Stimulated activated CD4-positive, alpha-beta T cell treated with anti-CD3 and anti-CD28 coated beads, Interleukin-1b, Interleukin-23, amount 100 ng/mL, for 48 hours (primary cell): ENCODE measurements at places on chromosomes 16 and 17.

GRCh38 chr17:47013341-47013740 lies 34.3 kb upstream of the RPRML start:
- DNase-seq, result no peak

- DNase-seq, result no peak
Measured at GRCh38 chr17:4001048-4001590, 36.9 kb upstream of the ATP2A3 start.

DNA sequence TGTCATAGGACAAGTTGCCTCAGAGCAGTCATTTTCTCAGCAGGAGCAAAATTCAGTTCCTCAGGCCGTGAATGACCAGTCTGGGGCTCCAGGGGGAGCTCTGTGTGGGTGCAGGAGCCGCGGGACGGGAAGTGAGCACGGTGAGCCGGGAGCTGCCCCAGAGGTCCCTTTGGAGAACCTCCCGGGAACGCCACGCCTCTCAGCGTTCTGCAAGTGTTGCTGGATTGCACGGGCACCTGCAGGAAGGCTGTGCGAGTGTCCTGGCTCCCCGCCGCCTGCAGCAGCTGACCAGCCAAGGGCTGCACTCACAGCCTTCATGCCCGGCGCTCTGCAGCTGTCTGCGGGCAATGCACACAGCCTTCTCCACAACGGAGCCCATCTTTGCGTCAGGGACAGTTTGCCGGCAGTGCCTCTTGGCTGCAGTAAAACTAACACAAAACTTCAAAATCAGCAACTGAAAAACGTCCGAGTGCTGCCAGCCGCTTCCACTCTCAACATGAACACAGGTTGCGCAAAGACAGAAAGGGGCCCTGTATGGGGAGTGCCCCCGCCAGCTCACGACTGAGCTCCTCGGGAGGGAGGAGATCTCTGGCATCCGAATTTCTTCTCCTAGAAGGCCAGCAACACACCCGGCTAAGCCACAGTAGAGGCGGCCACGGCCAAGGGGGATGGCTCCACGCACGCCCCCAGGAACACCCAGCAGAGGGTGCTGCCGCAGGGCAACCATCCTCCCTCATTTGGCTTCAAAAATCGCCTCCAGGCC lies 16.0 kb downstream of the NDUFAF8 start:
- no peak for DNase-seq

GRCh38 chr17:46894476-46895151 lies 28.3 kb upstream of the GOSR2 start:
- no peak for DNase-seq

DNA sequence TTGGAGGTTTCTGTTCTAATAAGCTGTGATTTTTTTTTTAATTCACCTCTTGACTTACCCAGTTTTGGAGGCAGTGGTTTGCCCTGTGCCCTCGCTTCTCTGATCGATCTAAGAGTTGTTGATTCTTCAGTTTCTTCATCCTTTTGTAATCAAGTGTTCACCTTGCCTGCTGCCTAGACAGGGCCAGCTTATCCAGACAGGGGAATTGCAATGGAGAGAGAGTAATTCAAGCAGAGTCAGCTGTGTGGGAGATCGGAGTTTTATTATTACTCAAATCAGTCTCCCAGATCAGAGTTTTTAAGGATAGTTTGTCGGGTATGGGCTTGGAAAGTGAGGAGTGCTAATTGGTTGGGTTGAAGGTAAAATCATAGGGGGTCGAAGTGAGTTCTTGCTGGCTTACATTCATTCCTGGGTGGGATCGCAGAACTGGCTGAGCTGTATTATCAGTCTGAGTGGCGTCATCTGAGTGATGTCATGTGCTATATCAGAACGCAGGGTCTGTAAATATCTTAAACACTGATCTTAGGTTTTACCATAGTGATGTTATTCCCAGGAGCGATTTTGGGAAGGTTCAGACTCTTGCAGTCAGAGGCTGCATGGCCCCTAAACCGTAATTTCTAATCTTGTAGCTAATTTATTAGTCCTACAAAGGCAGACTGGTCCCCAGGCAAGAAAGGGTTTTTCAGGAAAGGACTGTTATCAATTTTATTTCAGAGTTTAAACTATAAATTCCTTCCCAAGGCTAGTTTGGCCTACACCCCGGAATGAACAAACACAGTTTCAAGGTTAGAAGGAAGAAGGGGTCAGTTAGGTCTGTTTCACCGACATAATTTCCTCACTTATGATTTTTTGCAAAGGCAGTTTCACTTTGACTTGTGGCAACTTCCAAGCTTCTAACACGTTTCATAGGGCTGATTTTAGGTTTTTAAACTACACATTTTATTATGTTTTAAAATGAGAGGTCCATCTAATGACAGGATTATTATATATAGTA lies 21.5 kb upstream of the KCNJ16 start:
- DNase-seq, result no peak
